AG08395 (cell line): ENCODE measurements at places on chromosomes 4 and X.

DNA sequence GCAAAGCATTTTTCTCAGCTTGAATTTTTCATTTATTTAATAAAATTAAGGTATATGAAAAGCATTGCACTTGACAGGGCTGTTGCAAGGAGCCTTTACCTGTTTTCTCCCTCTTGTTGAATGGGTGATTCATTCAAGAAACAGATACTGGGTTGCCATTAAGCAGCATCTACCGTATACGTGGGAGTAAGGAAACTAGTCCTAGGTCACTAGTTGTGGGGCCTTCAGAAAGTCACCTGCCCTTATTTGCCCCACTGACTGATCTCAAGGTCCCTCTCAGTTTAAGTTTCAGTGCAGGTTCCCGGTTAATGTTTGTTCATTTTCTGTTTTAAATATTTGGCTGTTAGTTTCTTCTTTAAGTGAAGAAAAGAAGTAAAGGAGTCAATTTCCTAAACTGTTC, 34.0 kb downstream of the LHFPL1 start:
- DNase-seq: no peak

- DNase-seq: no peak
Measured at GRCh38 chrX:38651625-38652601, 90.6 kb downstream of the TSPAN7 start.

DNA sequence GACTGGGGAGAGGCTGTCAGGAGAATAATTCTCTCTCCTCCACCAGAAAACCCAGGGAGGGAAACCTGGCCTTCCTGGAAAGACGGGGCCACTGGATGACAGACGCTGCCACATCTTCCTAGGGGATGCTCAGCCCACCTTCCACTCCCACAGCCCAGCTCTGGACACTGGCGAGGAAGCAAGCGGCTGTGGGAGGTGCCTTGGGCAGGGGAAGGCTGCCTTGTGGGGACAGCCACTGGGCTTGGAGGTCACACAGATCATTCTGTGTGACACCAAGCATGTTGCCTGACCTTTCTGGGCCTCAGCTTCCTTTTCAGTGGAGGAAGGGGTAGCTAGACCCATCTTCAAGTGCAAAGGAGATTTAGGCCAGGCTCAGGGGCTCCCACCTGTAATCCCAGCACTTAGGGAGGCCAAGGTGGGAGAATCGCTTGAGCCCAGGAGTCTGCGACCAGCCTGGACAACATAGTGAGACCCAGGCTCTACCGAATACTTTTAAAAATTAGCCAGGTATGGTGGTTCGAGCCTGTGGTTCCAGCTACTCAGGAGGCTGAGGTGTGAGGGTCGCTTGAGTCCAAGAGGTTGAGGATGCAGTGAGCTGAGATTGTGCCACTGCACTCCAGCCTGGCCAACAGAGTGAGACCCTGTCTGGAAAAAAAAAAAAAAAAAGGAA, 9.8 kb upstream of the MSX1 start:
- no peak for DNase-seq

- no peak for DNase-seq
Measured at GRCh38 chrX:46258356-46258755, 286.9 kb downstream of the ZNF674 start.

GRCh38 chr4:140523370-140523856, 555 bp upstream of the ELMOD2 start:
- no peak for DNase-seq

GRCh38 chr4:76737771-76738085, 160.2 kb downstream of the SOWAHB start:
- no peak for DNase-seq

DNA sequence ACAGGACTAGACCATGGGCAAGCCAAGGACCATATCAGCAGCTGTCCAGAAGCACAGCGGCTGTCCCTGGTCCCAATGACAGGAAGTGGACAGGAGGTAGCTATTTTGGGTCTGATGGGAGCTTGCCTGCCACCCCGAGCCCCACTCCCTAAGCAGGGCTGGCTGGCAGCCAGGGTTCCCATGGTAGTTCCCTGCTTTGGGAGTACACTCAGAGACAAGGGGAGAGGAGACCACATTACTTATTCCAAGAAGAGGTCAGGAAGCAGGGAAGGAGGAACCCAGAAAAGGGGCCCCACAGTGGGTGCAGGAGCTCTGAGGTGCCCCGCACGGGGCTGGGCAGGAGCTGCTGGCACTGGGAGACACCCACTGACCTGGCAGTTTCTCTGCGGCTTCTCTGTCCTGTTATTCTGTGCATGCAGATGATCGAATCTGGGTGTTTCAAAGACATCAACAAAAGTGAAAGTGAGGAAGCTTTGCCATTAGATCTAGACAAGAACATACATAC, 36.3 kb downstream of the HTT-AS start:
- DNase-seq: no peak

- DNase-seq: no peak
Measured at GRCh38 chr4:67861513-67861912, 22.3 kb downstream of the TMPRSS11D start.

- DNase-seq: peak; percentile 79
Measured at GRCh38 chr4:3436798-3437581, 4.8 kb upstream of the HGFAC start.

DNA sequence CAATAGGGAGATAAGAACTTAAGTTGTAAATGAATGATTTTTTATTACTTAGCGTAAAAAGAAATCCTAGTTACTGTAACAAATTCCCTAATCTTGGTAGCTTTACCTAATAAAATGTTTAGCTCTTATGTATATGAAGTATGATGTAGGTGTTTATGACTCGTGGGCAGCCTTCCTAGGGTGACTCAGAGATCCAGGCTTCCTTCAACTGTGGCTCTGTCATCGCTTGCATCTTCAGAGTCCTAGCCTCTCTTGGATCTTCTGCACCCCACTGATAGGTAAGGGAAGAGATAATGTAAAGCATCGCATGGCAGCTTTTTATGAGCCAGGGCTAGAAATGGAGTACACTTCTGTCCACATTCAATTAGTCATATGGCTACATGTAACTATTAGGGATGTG, 165.6 kb upstream of the GLRA2 start:
- no peak for DNase-seq

GRCh38 chrX:74171465-74171864, 132.5 kb upstream of the ZCCHC13 start:
- DNase-seq: no peak

- DNase-seq: no peak
Measured at GRCh38 chr4:14157262-14157661, 529.7 kb upstream of the BOD1L1 start.

DNA sequence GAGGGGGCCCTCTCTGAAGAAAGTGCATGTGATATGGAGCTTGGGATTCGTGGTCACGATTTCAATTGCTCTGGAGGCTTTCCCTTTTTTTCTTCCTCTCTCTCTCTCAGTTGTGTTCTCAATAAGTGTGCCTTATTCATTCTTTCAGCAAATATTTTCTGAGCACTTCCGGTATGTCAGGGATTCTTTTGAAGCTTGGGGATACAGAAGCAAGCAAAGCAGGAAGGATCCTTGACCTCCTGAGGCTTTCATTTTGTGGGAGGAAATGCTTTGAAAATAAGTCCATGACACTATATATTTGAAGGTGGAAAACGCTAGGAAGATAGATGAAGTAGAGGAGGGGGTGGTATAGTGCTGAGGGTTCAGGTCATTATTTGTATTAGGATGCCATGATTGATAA, 12.6 kb upstream of the GABRE start:
- DNase-seq: no peak

- no peak for DNase-seq
Measured at GRCh38 chr4:181507180-181507835, 735.9 kb upstream of the TENM3 start.

GRCh38 chr4:105551965-105552746, at the start of gene ARHGEF38:
ARHGEF38 (plus strand) TSS chr4:105552620; CDS start chr4:105552766, 146 bp downstream.
- DNase-seq: no peak

DNA sequence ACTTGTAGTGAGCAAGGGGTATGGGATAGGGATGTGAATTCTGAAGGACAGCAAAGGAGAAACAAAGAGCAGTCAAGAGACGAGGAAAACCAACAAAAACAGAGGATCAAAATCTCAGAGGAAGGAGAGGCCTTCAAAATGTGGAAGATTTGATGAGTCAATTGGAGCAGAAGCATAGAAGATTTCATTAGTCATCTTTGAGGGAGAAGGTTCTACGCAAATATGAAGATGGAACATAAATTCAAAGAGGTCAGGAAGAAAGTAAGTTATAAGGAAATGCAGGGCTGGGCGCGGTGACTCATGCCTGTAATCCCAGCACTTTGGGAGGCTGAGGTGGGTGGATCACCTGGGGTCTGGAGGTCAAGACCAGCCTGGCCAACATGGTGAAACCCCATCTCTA, 35.4 kb downstream of the MID2 start:
- DNase-seq: no peak

DNA sequence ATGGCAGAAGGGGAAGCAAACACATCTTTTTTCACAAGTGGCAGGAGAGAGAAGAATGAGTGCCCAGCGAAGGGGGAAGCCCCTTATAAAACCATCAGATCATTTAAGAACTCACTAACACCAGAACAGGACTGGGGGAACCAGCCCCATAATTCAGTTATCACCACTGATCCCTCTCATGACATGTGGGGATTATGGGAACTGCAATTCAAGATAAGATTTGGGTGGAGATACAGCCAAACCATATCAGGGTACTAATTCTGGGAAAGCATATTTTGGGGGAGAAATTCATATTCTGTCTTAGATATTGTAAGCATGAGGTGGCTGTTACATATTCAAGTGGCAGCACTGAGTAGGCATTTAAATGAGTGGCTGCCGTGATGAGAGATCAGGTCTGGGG, 87.8 kb downstream of the RAPGEF2 start:
- DNase-seq: no peak

DNA sequence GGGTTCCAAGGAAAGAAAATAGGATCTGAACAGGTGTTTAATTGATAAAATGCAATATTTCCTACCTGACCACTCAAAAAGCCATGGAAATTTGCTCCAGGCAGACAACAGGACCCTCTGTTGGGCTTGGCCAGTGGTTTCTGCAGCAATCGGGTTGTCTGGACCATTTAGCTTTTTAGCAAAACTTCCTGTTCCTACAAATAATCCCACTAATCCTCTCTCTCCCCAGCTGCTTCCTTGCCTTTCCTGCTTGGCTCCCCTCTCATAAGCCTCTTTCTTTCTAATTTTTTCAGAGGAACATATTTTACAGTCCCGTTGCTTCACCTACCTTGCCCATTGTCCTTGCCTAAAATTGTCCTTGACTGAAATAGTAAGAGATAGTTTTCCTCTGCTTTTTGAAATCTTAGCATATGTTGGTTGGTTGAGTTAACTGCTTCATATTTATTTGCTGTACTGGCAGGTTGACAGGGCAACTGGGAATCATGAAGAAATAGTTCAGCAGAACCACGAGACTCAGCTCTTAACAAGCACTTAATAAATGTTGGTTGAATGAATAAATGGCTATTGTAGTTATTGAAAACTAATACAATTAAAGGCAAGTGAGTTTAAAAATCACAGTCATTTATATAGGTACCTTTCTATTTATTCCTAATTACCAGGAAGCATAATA, 259.8 kb downstream of the KCNIP4 start:
- no peak for DNase-seq

DNA sequence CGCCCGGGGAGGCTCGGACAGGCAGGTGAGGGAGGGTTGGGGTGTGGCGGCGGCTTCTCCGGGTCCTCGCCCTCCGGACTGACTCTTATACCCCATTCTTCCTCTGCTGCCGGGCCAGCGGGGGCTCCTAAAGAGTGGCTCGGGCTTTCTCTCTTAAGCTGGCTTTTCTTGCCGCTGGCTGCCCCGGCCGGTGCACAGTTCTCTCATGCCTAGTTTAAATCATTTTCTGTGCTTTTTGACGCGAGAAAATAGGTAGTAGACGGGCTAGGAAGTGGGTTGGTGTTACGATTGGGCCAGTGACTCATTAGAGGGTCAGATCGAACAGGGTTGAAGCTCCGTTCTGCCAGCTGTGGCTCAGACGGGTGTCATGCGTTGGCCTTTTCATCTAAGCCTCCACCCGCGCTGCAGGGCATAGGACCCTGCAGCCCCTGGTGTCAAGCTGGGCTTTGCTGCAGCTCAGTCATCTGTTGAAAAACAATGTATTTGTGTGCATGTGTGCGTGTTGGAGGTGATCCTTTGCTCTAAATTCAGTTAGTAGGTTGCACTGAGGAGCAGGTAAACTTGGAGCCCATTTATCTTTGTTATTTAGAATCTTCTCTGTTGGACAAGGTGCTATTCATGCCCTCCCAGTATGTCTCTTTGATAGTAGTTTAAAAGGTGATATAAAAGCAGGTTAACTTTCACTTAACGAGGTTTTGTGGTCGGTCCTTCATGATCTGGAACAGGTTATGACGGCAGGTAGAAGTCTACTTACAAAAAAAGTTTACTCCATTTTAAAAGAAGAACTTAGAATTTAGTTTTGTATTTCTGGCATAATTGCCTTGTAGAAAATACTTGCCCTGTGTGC, 802 bp downstream of the BMP2K start:
- DNase-seq: peak; percentile 71

- no peak for DNase-seq
Measured at GRCh38 chrX:134074151-134074550, 88.8 kb upstream of the GPC3 start.

DNA sequence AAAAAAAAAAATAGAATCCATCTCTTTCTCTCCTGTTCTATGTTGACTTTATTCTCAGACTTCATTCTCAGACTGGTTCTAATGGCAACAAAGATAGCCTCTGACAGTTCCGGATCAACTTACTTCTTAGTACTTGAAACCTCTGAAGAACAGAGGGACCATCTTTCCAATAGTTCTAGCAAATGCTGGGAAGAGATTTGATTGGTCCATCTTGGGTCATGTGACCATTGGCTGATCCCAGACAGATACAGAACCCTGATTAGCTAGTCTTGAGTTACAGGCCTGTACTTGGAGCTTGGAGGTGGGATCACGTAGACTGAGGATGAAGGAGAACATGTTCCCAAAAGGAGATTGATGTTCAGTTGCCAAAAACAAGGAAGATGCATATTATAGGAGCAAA, 66.9 kb upstream of the STIM2 start:
- DNase-seq: no peak

DNA sequence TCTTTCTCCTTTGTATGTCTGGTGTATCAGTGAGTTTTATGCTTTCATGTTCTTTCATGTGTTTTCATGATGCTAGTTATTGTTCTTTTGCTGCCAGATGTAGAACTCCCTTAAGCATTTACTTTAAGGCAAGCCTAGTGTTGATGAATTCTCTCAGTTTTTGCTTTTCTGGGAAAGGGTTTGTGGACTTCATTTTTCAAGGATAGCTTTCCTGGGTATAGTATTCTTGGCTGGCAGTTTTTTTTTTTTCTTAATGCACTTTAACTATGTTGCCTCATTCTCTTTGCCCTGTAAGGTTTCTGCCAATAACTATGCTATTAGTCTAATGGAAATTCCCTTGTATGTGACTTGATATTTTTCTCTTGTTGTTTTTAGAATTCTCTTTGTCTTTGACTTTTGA, 77.1 kb downstream of the GPAT3 start:
- no peak for DNase-seq

- no peak for DNase-seq
Measured at GRCh38 chr4:165783626-165784025, 89.4 kb upstream of the TLL1 start.
